GM12878 (cell line): ENCODE measurements at places on chromosomes 7 and 10. TPM values are rescaled to one million over a fixed set of nuclear protein-coding genes. Genes with fewer than 3 reads are reported as not detected.

DNA sequence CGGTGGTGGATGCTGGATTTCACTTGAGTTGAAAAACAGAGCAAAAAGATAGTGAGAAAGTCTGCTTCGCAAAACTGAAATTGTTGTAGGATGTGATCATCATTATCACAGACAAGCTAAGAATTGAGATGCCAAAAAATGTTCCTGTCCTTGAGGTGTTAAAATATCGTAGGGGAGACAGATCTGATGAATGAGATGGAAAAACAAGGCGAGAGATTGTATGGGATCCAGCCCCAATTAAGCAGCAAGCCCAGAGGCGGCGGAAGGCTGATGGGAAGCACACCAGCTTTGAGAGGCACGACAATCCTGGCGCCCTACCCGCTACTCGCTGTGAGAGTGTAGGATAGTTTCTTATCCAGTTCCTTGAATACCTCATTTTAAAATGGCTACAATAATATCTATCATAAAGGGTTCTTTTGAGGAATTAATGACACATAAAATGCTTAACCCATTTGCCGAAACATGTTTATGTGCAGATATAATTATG is 131.1 kb upstream of the PTN start:
- DNase-seq = no peak

GRCh38 chr7:147569116-147569913 is 1021.3 kb upstream of the C7orf33 start:
- no peak for DNase-seq

DNA sequence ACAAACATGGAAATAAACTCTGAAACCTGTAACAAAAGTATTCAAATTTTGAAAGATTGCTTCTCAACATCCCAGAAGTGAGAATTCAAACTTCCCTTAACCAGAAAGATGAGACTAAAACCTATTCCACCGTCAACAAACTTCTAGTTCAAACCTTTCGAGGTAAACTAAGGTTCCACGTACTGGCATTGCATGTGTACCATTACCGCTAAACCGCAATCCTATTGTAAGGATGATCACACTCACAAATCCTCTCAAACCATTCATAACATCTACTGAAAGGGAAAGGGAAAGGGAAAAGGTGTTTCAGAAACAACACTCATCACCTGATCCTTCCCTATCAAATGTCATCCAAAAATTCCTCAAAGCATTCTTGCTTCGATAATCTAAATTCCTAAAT is 3.1 kb downstream of the SMURF1 start:
- no peak for DNase-seq

GRCh38 chr10:43212043-43212721 is 54.7 kb downstream of the RASGEF1A start:
- DNase-seq = no peak

The IKZF1 gene
- total RNA-seq = 125 and 131 TPM in 2 replicates

The WEE2 gene
- total RNA-seq = 0.24 TPM in 1 of 2 replicates, not detected in the other
